ENCODE measurements at places on chromosomes 4 and X.
A peak's percentile ranks its signal among the peaks of the same experiment; 100 is the strongest.

DNA sequence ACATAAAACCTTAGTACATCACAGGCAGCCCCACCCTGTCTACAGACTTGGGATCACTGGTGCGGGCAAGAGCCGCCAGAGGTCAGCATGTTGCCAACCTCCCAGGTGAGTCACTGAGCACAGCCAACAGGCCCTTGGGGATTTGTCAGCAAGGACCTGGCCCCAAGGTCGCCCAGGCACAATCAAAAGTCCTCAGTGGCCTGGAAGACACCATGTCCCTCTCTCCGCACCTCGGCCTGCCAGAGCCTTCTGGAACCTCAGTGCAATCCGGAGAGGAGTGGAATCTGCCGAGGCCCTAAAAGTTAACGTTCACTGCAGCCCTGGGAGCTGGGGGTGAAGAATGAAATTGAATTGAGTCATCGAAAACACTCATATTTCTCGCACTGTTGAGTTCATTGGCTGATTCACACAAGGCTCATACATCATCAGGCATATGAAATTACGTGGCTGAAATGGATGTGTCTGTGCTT, 74.3 kb downstream of the WFS1 start:
- no peak for DNase-seq

DNA sequence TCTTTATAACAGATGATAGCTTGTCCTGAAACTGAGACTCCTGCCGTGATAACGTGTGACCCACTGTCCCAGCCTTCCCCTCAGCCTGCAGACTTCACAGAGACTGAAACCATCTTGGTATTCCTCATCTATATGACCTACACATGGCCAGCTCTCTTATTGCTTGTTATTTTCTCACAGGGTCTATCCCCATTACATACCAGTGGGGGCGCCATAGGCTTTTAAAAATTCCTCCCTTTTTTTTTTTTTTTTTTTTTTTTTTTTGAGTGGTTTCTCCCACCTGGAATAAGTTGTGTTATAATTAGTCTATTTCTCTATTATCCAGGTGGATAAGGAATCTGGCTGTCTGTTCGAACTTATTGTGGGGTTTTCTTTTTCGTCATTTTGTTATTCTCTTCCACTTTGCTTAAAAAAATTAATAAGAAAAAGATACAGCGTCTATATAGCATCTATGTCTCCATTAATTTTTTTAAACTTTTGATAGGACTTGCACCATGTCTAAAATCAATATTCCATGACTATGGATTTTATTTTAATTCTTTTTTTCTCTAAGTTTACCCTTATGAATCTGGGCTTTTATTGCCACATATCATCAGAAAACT, 47.2 kb downstream of the GYG2 start:
- DNase-seq, result no peak

GRCh38 chr4:2339458-2340271, 77.8 kb upstream of the MXD4 start:
- no peak for DNase-seq

DNA sequence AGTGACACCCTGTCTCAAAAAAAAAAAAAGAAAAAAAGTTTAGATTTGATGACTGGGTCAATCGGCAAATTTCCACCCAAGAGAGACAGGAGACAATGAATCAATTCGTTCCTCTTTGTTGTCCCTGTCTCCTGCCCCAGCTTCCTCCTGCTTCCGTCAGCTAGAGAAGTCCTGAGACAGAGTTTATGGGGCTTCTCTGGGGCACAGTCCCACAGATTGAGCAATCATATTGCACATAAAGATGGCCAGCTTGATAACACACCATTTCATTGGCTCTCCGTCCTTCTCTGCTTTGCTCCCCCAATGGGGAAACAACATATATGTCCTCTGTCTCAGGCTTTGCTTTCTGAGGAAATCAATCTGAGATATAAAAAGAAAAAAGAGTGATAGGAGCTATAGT, 78.4 kb upstream of the FUNDC1 start:
- no peak for DNase-seq

- no peak for DNase-seq
Observed at GRCh38 chrX:31459361-31459760, 387.5 kb upstream of the FTHL17 start.

DNA sequence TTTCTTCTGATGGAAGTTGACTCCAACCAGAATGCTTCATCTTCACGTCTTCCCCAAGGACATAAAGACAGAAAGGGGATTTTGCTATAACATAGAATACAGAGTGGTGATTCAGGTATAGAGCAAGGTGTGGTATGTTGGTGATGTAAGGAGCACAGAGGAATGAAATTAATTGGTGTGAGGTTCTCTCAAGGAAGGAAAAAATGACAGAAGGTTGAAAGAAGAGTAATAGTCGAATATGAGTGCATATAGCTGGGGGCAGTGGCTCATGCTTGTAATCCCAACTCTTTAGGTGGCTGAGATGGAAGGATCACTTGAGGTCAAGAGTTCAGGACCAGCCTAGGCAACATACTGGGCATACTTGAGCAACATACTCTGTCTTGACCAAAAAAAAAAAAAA, 20.1 kb downstream of the KIAA0232 start:
- DNase-seq, result no peak

- no peak for DNase-seq
Observed at GRCh38 chr4:182289809-182290208, 46.6 kb downstream of the TENM3 start.

GRCh38 chr4:30181512-30181911, 538.7 kb upstream of the PCDH7 start:
- DNase-seq, result no peak

GRCh38 chr4:54572152-54572542, 85.6 kb upstream of the KIT start:
- no peak for DNase-seq

DNA sequence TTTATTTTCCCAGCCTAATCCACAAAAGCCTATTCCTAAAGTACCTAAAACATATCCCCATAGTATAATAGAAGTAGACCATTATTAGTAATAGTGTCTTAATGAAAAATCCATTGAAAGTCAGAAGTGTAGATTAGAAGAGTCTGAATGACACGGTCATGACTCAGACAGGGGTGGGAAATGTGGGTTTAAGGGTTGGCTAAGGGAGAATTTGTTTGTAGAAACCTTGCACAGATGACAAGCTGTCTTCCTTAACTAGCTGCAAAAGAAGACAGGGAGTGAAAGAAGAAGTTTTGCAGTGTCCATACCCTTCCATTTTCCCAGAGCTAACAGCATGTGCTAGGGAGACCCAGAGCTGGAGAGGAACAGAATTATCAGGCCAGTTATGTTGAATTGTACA, 242.7 kb upstream of the ETNPPL start:
- DNase-seq, result no peak

DNA sequence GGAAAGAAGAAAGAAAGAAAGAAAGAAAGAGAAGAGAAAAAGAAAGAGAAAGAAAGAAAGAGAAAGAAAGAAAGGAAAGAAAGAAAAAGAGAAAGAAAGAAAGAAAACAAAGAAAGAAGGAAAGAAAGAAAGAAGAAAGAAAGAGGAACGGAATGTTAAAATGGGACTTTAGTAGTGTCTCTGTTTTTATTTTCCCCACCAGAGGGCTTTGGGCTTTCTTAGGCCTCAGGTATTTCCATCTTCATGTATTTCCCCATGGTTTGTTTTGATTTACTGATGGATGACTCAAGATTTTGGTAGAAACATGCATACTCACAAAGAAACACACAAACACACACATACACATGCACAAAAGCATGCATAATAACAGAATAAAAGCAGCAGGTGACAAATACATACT, 181.2 kb downstream of the AFF2 start:
- DNase-seq, result no peak

DNA sequence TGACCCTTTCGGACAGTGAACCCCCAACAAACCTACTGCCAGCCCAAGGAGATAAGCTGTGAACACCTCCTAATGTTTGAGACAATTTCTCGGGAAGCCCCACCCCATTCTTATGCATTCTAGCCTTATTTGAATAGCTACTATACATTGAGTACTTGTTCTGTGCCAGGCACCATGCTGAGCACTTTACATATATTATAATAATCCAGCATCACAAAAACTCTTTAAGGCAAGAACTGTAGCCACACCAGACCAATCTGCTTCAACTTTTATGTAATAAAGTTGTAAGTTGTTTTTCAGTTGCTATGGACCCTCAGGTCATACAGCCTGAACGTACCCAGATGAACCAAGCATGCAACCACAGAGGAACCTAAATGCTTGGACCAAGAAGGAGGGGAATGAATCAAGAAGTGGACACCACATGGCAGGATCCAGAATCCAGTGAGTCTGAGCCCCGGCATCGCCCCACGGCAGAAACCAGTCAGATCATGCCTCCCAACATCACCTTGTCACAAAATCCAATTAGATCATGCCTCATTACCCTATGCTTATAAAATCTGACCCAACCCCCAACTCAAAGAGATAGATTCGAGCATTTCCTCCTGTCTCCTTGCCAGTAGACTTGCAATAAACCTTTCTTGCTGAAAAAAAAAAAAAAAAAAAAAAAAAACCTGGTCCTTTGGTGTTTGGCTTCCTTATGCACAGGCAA, 225.0 kb downstream of the QDPR start:
- DNase-seq, result no peak

GRCh38 chr4:48262926-48263325, 6.7 kb downstream of the TEC start:
- DNase-seq, result no peak

DNA sequence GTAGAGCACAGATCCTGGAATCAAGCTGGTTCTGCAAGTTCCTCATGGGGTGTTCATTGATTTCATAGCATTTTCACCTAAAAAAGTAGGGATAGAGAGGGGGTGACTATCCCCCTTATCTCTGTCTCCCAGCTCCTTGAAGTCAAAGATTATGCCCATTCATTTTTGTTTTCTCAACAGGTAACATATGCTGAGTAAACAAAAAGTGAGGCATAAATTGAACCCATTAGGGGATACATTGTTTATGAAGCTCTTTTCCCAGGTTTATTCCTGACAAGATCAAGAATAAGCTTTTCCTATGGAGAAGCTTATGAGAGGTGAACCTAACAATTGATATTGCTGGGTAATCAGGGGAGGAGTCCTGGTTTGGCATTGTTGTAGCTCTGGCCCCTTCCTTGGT, 9.2 kb upstream of the ANAPC4 start:
- no peak for DNase-seq

- no peak for DNase-seq
Observed at GRCh38 chr4:157818946-157819692, 353.7 kb downstream of the GASK1B start.

DNA sequence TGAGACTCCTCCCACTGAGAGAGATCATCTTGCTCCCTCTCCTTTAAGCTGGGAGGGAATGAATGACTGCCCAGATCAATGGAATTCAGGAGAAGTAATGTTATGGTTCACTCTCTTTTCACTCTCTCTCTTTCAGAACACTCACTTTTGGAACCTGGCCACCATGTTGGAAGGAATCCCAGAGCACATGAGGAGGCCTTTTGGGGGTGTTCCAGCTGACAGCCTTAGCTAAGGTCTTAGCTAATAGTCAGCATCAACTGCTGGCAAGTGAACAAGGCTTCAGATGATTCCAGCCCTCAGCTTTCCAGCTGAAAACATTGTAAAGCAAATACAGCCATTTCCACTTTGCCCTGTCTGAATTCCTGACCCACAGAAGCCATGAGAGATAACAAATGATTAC, 124.0 kb upstream of the CLNK start:
- no peak for DNase-seq

DNA sequence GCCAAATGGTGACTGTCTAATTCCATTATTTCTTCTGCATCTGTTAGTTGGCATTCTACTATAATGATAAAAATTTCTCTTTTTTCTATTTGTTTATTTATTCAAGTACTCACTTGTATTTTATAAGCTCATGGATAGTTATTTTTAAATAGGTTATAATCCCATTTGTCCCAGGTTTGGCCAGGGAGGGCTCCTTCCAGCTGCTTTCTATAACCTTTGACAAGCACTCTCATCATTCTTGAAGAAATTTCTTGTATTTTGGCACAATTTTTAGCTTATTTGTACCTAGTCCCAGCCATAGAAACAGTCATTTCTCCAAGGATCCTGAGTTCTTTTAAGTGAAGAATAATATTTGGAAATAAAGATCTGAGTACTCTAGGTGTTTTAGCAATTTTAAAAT, 1038.6 kb upstream of the AGA start:
- no peak for DNase-seq

- peak; percentile 28 for DNase-seq
Observed at GRCh38 chr4:1009542-1010394, 1.7 kb upstream of the FGFRL1 start.

DNA sequence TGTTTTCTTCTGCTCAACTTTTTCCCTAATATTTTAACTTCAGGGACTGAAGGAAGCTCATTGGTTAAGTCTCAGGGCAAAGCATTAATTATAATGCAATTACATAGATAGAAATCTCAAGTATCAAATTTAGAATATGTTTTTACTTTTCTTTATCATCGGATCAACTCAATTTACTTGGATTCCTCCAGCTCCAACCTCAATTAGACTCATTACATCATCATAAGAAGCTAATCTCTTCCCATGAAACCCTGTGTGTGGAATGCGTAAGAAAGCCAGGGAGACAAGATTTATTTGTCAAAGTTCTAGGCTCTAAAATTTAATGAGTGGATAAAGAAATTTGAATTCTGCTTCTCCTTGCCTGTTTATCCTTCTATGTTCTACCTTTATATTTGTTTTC, 918.4 kb downstream of the ADGRL3 start:
- DNase-seq, result no peak

- DNase-seq, result no peak
Observed at GRCh38 chr4:5719350-5720055, 8.5 kb downstream of the EVC start.

DNA sequence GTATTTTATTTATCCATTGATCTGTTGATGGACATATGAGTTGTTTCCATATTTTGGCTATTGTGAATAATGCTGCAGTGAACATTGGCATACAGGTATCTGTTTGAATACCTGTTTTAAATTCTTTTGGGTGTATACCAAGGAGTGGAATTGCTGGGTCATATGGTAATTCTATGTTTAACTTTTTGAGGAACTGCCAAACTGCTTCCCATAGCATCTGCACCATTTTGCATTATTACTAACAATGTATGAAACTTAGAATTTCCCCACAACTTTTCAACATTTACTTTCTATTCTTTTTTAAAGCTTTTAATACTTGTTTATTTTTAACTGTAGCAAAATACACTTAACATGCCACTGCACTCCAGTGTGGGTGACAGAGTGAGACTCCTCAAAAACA, 57.0 kb upstream of the MSN start:
- no peak for DNase-seq

DNA sequence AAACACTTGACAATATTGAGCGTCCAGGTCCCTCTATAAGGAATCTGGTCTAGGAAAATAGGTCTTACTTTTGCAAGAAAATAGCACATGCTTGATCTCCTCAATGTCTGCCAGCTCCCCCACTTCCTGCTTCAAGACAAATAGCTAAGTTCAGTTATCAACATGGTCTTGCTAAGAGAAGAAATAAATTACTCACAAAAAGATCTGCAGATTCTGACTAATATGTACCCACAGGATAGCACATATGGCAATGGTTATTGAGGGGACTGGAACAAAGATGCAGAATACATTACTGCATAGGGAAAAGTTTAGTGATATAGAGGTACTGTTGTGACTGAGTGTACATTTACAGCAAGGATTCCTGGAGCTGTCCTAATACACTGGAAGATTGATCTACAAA, 457.5 kb upstream of the GRID2 start:
- DNase-seq, result no peak

- no peak for DNase-seq
Observed at GRCh38 chr4:66572949-66573348, 902.7 kb upstream of the EPHA5 start.

- DNase-seq, result no peak
Observed at GRCh38 chrX:31563792-31564191, 492.0 kb upstream of the FTHL17 start.

Measured in activated naive CD8-positive, alpha-beta T cell treated with anti-CD3 and anti-CD28 coated beads, Interleukin-2, amount 50 U/mL, for 16 hours (primary cell).